ENCODE measurements at places on chromosomes 13 and 19.

GRCh38 chr19:10551698-10552301 is 8.1 kb downstream of the ATG4D start:
- DNase-seq = peak; percentile 33

- no peak for DNase-seq
Observed at GRCh38 chr19:9155591-9155990, 15.4 kb downstream of the ZNF317 start.

- DNase-seq = no peak
Observed at GRCh38 chr19:40089462-40089861, 1.3 kb downstream of the ZNF780A start.

GRCh38 chr13:74246487-74246886 is 112.3 kb upstream of the KLF12 start:
- no peak for DNase-seq

GRCh38 chr19:58059003-58059670 is at the start of gene ZNF135:
Gene ZNF135, plus strand, starts transcription at chr19:58059282. Its CDS starts 721 bp downstream, at chr19:58060003.
- peak; percentile 48 for DNase-seq

DNA sequence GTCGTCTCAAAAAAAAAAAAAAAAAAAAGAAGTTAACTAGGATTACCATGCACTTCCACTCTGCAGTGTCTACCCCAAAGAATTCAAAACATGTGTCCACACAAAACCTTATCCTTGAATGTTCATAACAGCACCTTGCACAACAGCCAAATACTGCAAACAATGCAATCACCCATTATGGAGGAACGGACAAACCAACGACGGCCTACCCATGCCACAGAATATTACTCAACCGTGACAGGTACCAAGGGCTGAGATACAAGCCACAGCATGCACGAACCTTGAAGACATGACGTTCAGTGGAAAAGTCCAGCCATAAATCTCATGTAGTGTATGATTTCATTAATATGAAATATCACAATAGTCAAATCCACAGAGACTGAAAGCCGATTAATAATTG is 3.0 kb upstream of the SHISA7 start:
- DNase-seq = no peak

DNA sequence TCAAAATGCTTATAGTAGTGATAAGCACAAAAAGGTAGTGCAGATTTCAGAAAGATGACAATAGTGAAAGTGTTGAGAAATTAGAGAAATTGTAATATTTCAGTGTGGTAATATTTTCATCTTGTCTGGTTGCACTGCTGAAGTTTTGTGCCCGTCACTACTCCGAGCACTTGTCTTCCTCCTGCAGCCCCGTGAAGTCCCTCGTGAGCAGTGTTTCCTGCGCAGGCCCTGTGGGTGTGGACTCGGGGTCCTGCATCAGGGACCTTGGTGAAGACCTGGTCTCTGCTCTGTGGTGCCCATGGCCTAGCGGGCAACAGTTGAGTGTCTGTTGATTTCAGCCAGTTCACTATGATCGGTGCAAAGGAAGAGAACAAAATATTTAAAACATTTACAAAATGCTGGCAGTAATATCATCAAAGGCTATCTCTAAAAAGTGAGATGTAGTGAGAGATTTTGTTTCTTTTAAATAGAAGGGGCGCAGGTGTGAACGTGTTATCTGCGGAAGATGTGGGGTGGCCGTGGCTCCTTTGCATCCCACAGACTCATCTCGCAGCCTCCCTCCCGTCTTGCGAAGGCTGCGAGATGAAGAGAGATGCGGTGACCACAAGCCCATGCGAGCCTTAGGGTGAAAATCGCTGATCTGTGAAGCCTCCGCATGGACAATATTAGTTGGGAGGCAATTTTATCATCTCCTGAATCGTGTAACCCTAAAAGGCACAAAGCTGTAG is 27.7 kb upstream of the DCUN1D2 start:
- DNase-seq = no peak

DNA sequence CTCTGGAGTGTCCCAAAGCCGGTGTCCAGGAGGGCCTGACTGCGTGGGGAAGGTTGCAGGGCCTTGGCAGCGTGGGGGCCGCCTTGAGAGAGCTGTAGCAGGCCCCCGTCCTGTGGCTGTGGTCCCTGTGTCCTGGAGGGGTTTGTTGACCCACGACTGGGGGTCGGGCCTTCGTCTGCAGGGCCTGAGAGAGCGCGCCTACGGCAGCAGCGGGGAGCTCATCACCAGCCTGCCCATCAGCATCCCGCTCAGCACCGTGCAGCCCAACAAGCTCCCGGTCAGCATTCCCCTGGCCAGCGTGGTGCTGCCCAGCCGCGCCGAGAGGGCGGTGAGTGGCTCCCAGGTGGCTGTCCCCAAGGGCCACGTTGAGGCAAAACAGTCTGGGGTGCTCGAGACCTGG is 18.5 kb downstream of the PLEKHJ1 start:
- DNase-seq = no peak

- DNase-seq = peak; percentile 52
Observed at GRCh38 chr19:44447916-44448674, at the start of gene ZNF229. Gene ZNF229, minus strand, starts transcription at chr19:44448472. Its CDS starts 5,625 bp downstream, at chr19:44442847.

- no peak for DNase-seq
Observed at GRCh38 chr19:46254776-46255175, 25.2 kb downstream of the IGFL1 start.

DNA sequence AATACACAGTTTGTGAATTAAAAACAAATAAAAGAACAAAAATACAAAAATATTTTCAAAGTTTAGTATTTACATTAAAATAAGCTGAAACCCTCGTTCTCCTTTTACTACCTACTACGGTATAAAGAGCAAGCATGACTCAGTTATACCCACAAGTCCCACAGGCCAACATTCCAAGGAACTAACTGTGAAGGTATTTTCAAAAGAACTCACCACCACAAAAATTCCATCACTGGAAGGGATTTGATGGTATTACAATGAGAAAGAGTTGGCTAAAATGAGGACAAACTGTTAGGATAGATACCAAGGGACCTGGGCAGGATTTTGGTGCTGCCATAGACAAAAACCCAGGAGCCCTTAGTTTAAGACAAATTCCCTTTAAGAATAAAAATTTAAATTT is 122.7 kb downstream of the TBC1D4 start:
- no peak for DNase-seq

DNA sequence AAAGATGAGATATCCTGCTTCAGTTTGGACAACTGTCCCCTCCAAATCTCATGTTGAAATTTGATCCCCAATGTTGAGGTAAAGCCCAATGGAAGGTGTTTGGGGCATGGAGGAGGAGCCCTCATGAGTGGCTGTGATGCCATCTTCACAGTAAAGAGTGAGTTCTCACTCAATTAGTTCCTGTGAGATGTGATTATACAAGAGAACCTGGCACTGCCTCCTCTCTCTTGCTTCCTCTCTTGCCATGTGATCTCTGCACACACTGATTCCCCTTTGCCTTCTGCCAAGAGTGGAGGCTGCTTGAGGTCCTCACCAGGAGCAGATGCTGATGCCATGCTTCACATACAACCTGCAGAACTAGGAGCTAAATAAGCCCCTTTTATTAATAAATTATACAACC is 86.9 kb downstream of the HSPH1 start:
- no peak for DNase-seq

GRCh38 chr19:11361037-11361770 is 6.0 kb downstream of the PLPPR2 start:
- DNase-seq = no peak

- peak; percentile 34 for DNase-seq
Observed at GRCh38 chr19:10144361-10144760, 24.7 kb upstream of the EIF3G start.

GRCh38 chr13:39259371-39260140 is 221.3 kb downstream of the NHLRC3 start:
- DNase-seq = no peak

GRCh38 chr13:49305792-49306425 is 58.2 kb downstream of the CDADC1 start:
- DNase-seq = no peak

GRCh38 chr13:100892981-100893380 is 218.4 kb upstream of the TMTC4 start:
- DNase-seq = no peak

GRCh38 chr13:101490406-101491015 is 38.0 kb downstream of the ITGBL1 start:
- no peak for DNase-seq

DNA sequence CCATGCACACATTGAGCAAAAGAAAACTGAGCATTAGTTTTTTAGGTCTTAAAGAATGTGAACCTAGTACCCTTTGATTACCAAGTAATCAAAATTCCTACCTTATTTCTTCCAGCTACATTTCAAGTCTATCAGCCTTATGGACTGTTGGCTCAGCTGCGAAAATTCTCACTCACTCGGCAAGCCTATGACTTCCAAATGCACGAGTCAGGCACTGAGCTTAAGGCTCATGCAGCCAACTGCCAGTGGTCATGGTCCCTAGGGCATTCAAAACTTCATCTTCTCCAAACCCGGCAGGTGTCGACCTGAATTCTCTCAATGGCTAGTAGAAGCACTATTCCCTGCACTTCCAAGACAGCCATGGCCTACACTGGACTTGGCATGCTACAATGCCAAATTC is 41.2 kb downstream of the RUBCNL start:
- DNase-seq = no peak
